Dermis microvascular lymphatic vessel endothelial cell (primary cell): ENCODE measurements at places on chromosomes 3 and 15. TPM values are rescaled to one million over a fixed set of nuclear protein-coding genes. Genes with fewer than 3 reads are reported as not detected.

Gene SLC12A1
- total RNA-seq, result not detected in 2 replicates

- no peak for DNase-seq
Measured at GRCh38 chr3:50515565-50516439, 12.4 kb upstream of the CACNA2D2 start.

DNA sequence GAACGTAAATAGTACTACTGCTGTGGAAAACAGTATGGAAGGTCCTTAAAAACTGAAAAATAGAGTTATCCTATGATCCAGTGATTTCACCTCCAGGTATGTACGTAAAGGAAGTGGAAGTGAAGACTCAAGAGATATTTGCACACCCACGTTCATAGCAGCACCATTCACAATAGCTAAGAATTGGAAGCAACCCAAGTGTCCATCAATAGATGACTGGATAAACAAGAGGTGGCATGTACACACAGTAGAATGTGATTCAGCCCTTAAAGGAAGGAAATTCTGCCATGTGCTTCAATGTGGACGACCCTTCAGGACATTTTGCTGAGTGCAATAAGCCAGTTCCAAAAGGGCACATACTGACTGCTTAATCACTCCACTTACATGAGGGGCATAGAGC, 188.3 kb downstream of the APBA2 start:
- peak; percentile 67 for DNase-seq

Gene GRAMD1C
- 16.6 and 20.9 TPM in 2 replicates for total RNA-seq

GRCh38 chr3:111735243-111735758, 123.8 kb upstream of the PHLDB2 start:
- peak; percentile 32 for DNase-seq
